ENCODE measurements at places on chromosomes 6 and 20.

- no peak for DNase-seq
These were observed 423.8 kb upstream of the ID4 start for GRCh38 chr6:19413323-19413722.

- no peak for DNase-seq
These were observed 55.2 kb downstream of the EFHC1 start for GRCh38 chr6:52475307-52475706.

DNA sequence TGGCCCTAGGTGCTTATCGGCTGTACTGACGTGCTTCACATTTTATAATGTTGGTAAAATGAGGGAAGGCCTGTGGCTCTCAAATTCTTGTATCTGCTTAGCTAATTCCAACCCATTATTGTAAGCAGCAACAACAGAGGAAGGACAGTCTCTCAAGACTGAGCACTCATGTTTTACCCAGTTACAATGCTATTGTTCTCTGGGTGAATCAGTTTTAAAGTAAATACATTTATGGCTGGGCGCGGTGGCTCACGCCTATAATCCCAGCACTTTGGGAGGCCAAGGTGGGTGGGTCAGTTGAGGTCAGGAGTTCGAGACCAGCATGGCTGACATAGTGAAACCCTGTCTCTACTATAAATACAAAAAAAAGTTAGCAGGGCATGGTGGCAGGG is 194.6 kb downstream of the PRKN start:
- DNase-seq: no peak

- no peak for DNase-seq
These were observed 2.8 kb upstream of the CCDC170 start for GRCh38 chr6:151490996-151491395.

- no peak for DNase-seq
These were observed 580.4 kb downstream of the CBLN4 start for GRCh38 chr20:55424968-55425367.

- DNase-seq: no peak
These were observed 4.6 kb upstream of the SFT2D1 start for GRCh38 chr6:166346965-166347364.

DNA sequence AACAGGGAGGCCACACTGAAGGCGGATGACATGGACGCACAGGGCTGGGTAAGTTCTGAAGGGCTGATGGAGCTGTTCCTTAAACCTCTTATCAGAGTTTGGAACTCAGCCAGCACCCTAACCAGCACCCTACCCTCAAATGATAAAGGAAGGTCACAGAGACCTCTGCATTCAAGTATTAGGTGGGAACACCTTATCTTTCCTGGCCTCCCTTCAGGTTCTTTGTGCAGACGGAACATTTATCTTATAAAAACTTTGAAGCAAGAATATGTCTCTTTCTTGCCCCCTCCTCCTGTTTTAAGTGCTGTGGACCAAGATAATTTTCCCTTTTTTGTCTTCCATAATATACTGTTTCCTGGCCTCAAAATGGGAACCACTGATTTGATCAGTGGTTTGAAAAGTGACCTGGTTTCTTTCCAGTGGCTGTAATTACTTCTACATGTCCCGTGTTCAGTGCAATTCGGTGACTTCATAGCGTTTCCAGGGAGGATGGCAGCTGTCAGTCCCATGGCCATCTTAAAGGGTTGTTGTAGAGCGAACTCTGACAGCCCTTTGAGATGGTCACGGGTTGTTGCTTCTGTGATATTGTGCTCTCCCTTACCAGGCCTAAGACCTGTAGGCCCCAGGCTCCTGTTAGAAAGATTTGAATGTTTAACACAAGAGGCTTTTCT is 213.2 kb upstream of the MYLIP start:
- DNase-seq: no peak

- no peak for DNase-seq
These were observed 258.5 kb upstream of the CDH4 start for GRCh38 chr20:60993433-60994044.

DNA sequence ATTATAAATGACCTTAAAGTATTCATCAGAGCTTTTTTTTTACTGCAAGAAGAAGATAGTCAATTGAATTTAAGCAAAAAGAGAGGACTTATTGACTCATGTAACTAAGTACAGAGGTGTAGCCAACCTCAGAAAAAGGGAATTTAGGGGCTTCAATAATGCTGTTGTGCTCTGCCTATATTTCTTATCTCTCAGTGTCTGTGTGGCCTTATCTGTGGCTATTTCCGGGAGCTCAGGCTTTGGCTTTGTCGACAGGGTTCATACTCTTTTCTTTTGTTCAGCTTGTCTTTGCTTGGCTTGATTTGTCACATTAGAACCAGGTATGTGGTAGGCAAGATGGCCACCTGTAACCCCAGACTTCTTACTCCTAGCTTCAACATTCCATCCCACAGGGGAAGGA is 38.6 kb upstream of the FABP7 start:
- DNase-seq: no peak

- no peak for DNase-seq
These were observed 54.6 kb downstream of the FYN start for GRCh38 chr6:111818539-111819226.

DNA sequence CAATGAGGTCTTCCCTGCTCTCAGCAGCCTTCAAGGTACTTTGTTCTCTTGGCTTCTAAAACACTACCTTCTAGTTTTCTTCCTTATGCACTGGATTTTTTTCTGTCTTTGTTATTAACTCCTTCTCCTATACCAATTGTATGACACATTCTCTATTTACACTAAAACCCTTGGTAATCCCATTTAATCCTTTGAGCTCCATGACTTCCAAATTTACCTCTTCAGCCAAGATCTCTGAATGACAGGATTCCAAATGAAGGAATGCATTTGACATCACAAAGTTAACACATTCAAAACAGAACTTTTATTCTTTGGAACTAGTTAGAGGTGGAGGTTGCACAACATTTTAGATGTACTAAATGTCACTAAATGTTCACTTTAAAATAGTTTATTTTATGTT is 86.6 kb upstream of the SAMD5 start:
- DNase-seq: no peak

DNA sequence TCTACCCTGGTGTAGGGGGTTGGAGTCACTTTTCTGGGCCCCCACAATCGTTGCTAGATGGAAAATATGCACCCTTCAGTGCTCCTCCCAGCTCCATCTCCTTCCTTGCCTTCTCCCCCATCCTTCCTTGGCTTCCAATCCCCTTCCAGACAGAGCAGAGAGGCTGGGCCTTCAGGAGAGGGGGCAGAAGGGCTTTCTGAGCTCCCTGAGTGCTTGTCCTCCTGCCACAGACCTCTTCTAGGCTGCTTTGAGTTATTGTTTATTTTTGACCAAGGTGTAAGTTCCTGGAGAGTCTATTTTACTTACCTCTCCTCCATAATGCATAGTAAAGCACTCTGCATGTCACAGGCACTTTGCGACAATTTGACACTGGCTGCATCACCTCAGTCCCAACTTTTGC is 96.4 kb upstream of the CNKSR3 start:
- no peak for DNase-seq

- no peak for DNase-seq
These were observed 23.9 kb upstream of the SSTR4 start for GRCh38 chr20:23011008-23011721.

- no peak for DNase-seq
These were observed 5.7 kb downstream of the PPP1R10 start for GRCh38 chr6:30611150-30611855.

DNA sequence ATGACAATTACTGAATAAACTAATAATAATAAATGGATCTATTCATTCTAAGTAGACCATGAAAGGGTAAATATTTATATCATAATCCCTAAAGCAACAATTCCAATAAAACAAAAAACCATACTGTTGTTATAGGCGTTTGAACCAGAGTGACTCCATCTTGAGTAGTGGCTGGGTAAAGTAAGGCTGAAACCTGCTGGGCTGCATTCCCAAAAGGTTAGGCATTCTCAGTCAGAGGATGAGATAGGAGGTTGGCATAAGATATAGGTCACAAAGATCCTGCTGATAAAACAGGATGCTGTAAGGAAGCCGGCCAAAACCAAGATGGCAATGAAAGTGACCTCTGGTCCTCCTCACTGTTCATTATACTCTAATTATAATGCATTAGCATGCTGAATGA is 8.3 kb downstream of the OR2H1 start:
- DNase-seq: no peak

- no peak for DNase-seq
These were observed 88.6 kb upstream of the TMEM181 start for GRCh38 chr6:158471339-158471738.

GRCh38 chr6:35879151-35879550 is 41.7 kb downstream of the SRPK1 start:
- DNase-seq: no peak

- DNase-seq: no peak
These were observed 15.7 kb downstream of the SLC23A2 start for GRCh38 chr20:4985658-4986057.

DNA sequence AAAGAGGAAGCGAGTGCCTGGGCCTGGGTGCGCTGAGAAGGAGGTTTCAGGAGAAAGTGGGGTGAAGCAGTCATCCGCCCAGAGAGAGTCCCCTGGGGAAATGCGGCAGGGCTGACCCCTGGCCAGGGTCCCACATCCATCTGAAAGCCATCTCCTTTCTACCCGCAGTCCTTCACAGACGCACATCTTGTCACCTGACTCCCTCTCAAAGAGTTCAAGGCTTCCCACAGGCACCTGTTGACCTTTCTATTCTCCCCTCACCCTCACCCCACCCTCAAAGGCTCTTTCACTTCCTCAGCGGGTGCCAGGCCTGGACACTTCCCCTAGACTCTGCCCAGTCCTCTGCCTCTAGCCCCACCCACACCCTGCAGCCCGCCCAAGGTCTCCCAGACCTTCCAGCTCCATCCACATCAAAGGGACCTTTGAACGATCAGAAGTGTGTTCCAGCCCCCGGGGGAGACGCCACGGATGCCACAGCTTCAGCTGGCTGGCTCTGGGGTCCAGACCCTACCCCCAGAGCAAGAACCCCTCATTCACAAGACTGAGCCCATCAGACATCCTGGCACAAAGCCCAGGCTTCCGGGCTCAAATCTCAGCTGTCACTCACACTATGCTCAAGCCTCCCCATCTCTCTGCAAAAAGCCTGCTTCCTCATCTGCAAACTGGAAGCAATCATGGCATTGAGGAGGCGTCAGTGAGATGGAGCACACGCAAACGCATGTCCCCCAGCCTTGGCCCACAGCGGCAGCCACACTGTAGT is 2.1 kb downstream of the CTSZ start:
- peak; percentile 46 for DNase-seq

- no peak for DNase-seq
These were observed 105.0 kb downstream of the GRM1 start for GRCh38 chr6:146133866-146134265.

GRCh38 chr20:3407040-3407770 is at the start of gene DNAAF9:
Gene DNAAF9 (minus strand): TSS chr20:3407669. CDS start chr20:3407557, 112 bp downstream.
- DNase-seq: peak; percentile 60

- no peak for DNase-seq
These were observed 120.1 kb downstream of the CLIC5 start for GRCh38 chr6:45895569-45895968.

GRCh38 chr6:24274441-24275083 is 83.3 kb downstream of the DCDC2 start:
- DNase-seq: no peak

GRCh38 chr6:18328540-18328939 is 58.6 kb upstream of the RNF144B start:
- no peak for DNase-seq

DNA sequence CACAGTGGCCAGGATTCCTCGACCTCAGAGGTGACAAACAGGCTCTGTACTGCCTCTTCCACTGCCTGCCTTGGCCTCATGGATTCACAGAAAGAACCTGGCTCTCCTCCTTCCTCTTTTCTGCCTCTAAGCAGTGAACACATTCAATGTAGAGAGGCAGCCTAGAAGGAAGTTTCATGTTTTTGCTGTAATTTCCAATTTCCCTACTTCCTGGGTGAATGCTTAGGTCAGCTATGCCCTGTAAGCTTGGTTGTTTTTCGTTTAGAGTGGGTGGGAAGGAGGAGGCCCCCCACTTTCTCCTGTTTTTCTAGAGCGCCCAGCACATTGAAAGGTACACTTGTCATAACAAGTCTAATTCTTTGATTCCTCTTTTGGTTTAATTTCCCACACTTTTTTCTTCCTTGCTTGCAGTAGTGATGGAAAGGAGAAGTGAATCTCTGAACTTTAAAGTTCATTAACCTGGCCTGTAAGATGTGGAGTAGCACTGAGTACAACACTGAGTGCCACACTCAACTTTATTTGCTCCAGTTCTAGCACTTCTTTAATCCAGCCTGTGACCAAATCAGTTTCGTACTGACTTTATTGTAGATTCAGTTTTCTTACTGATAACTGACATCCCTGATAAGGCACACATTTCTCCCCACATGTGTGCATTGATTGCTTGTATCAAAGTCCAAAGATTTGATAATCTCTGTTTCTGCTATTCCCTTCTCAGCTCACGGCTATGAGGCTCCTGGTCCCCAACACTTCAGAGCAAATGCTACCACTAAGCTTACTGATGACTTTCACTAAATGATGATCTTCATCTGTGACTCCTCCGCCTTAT is 100.0 kb upstream of the MAN1A1 start:
- DNase-seq: no peak

DNA sequence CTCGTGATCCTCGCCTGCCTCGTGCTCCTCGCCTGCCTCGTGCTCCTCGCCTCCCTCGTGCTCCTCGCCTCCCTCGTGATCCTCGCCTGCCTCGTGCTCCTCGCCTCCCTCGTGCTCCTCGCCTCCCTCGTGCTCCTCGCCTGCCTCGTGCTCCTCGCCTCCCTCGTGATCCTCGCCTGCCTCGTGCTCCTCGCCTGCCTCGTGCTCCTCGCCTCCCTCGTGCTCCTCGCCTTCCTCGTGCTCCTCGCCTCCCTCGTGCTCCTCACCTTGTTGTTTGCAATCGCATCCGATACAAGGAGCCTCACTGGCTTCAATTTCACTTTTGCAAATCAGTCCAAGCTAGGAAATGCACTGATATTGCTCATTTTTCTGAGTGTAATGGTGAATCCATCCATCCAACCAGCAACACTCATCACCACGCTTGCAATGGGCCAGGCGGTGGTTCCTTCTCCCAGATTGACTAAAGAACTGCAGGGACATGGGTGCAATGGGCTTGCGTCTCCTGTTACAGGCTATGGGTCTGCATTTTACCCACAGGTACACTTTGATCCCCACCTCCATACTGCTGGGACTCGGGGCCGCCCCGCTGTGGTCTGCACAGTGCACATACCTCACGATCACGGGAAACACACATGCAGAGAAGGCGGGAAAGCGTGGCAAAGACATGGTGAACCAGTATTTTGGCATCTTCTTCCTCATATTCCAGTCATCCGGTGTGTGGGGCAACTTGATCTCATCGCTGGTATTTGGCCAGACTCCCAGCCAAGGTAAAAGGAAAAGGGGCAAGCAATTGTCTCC is 4.6 kb downstream of the UNC93A start:
- no peak for DNase-seq

GRCh38 chr6:63805808-63806572 is 170.4 kb downstream of the PHF3 start:
- DNase-seq: no peak

DNA sequence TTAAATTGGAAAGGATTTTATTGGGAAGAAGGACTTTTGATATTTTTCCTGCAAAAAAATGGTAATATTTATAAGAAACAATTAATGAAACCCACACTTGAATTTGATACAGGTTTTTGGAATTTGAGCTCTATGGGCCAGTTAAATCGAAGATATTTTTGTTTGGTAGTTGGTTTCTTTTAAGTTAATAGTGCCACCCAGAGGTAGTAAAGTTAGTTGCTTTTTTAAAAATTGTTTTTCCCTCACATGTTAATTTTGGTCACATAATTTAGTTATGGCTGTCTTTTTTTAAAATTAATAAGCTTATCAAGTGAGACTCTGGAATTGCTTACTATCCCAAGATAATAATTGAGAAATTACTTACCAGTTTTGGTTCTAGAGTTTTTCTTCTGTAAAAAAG is 7.1 kb downstream of the PRIM2 start:
- DNase-seq: no peak

GRCh38 chr6:108164815-108165706 is 761 bp upstream of the NR2E1 start:
- DNase-seq: peak; percentile 25

GRCh38 chr6:168956884-168957730 is 296.5 kb downstream of the THBS2 start:
- peak; percentile 56 for DNase-seq

All from stimulated activated CD8-positive, alpha-beta memory T cell treated with anti-CD3 and anti-CD28 coated beads, Interleukin-4, amount 100 ng/mL, for 48 hours (primary cell).